ENCODE measurements at places on chromosomes 4 and X. TPM values are rescaled to one million over a fixed set of nuclear protein-coding genes. Genes with fewer than 3 reads are reported as not detected.

SUPT20HL1 gene
- 0.40 TPM for total RNA-seq

ADGRG2 gene
- total RNA-seq = 5.2 TPM

GRCh38 chr4:3280466-3280865 lies 12.4 kb upstream of the RGS12 start:
- H3K36me3 ChIP-seq = no peaks in the 10 kb centered on the region
- no peaks in the 10 kb centered on the region for H3K4me1 ChIP-seq
- no peak for DNase-seq
- no peaks in the 10 kb centered on the region for H3K27me3 ChIP-seq
- no peak overlapping the region for H3K4me3 ChIP-seq
- no peak overlapping the region for H3K27ac ChIP-seq

GRCh38 chrX:48508400-48509244 lies at the start of gene PORCN:
PORCN (plus strand) TSS chrX:48508992; CDS start chrX:48509821, 829 bp downstream.
- peak within 1 kb of the TSS; percentile 58 for H3K4me3 ChIP-seq
- no peaks in the 10 kb centered on the region for H3K36me3 ChIP-seq
- H3K27ac ChIP-seq = peak within 1 kb of the TSS; percentile 61
- H3K4me1 ChIP-seq = no peaks in the 10 kb centered on the region
- peak; percentile 70 for DNase-seq

DNA sequence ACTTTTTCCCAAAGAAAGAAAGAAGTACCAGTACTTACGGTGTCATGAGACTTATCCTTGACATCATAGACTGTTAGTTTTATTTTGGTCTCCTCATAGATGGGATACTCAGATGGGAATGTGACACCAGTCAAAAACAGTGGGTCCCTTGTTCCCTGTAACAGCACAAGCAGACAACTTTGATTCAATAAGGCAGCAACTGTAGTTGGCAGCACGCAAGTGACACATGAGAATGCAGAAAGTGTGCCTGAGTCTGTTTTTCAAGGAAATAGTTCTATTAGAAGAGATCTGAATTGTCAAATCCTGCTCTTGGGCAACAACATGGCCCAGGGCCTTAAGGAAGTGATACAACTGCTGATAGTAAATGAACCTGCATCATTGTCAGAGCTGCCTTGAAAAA lies 443.2 kb downstream of the INPP4B start:
- H3K4me1 ChIP-seq = no peaks in the 10 kb centered on the region
- DNase-seq = peak; percentile 10
- H3K27ac ChIP-seq = peak overlapping the region; percentile 22
- H3K36me3 ChIP-seq = no peaks in the 10 kb centered on the region
- no peak overlapping the region for H3K4me3 ChIP-seq

- no peaks in the 10 kb centered on the region for H3K36me3 ChIP-seq
- H3K27ac ChIP-seq = no peak overlapping the region
- H3K27me3 ChIP-seq = no peaks in the 10 kb centered on the region
- DNase-seq = no peak
Observed at GRCh38 chr4:2482693-2483092, 13.8 kb downstream of the RNF4 start.

SPANXA1 gene
- total RNA-seq = not detected

- no peaks in the 10 kb centered on the region for H3K4me1 ChIP-seq
- no peaks in the 10 kb centered on the region for H3K36me3 ChIP-seq
- no peak overlapping the region for H3K27ac ChIP-seq
- no peak for DNase-seq
- H3K4me3 ChIP-seq = no peak overlapping the region
Observed at GRCh38 chr4:171087089-171087488, 726.1 kb upstream of the GALNTL6 start.

DNA sequence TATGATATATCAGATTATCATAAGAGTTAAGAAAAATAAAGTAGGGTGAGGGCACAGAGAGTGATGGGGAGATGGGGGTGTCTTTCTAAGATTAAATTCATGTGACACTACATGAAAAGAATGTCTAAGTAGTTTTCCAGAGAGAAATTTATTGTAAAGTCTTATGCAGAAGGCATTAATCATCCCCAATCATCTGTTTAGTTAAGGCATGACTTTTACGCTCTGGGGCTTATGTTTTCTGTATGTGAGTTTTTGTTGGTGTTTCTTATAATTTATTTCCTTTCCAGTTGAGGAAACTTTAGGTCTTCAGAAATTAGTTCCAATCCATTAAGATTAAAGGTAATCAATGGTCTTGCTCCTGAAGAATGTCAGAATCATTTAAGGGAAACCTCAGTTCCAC lies 383.0 kb upstream of the GALNT7 start:
- H3K4me3 ChIP-seq = no peak overlapping the region
- no peak overlapping the region for H3K27ac ChIP-seq
- H3K36me3 ChIP-seq = no peaks in the 10 kb centered on the region
- H3K27me3 ChIP-seq = no peaks in the 10 kb centered on the region
- DNase-seq = no peak
- H3K4me1 ChIP-seq = no peaks in the 10 kb centered on the region

DNA sequence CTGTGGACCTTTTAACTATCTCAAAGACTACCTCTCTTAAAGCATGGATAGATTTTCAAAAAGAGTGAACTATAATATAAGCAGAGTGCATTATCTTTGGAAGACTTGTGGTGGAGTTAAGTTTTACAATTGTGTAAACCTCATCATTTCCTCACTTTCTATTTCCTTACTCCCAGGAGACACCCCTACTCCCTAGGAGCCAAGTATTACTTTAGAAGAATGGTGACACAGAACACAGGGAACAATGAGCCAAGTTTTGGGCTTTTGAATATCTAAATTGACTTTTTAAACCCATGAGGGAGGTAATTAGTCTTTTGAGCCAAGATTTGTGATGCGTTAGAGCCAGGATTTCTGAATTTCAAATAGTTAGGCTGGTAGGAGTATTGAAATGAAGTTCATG lies 78.9 kb upstream of the UNC5C start:
- no peaks in the 10 kb centered on the region for H3K36me3 ChIP-seq
- no peaks in the 10 kb centered on the region for H3K27me3 ChIP-seq
- H3K27ac ChIP-seq = no peak overlapping the region
- H3K4me3 ChIP-seq = no peak overlapping the region
- H3K4me1 ChIP-seq = no peaks in the 10 kb centered on the region

DNA sequence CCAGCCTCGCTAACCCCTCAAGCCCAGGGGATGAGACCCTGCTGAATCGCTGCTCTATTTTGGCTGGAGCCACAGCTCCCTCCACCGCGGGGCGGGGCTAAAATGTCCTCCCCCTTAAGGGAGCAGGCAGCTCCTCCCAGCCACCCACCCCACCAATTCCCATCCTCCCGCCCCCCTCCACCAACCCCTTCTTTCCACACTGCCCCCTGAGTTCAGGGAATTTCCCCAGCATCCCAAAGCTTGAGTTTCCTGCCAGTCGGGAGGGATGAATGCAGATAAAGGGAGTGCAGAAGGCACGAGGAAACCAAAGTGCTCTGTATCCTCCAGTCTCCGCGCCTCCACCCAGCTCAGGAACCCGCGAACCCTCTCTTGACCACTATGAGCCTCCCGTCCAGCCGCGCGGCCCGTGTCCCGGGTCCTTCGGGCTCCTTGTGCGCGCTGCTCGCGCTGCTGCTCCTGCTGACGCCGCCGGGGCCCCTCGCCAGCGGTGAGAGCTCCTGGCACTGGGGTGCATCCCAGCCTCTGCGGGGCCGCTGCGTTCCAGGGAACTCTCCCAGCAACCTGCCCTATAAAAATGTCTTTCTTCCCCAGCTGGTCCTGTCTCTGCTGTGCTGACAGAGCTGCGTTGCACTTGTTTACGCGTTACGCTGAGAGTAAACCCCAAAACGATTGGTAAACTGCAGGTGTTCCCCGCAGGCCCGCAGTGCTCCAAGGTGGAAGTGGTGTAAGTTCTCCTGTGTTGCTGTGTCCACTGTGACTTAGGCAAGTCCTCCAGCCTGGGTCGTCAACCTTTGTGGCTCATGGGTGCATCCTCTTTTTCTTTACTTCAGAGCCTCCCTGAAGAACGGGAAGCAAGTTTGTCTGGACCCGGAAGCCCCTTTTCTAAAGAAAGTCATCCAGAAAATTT lies at the start of gene CXCL6:
CXCL6 (plus strand) TSS at position 306 of the 907 bp plus-strand sequence; CDS start at position 379, 73 bp downstream.
- H3K4me3 ChIP-seq = peak within 1 kb of the TSS; percentile 20
- peak; percentile 28 for DNase-seq
- H3K4me1 ChIP-seq = no peaks in the 10 kb centered on the region
- no peaks in the 10 kb centered on the region for H3K27me3 ChIP-seq

DNA sequence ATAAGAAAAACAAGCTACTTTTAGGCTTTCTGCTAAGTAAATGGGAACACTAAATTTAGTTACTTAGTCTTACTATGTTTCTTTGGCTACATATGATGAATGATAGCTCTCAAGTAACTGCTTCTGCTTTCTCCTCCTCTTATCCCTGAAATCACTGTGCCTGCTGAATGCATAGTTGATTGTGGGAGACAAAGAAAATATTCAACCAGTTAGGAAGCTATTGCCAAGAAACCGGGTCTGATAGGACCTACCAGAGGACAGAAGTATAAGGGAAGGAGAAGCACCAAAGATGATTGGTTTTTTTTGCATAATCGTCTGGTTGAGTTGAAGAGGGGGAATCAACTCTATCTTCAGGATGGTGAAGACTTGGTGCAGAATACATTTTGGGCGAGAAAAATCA lies 28.0 kb upstream of the NDUFC1 start:
- H3K4me3 ChIP-seq = no peak overlapping the region
- no peak overlapping the region for H3K27ac ChIP-seq
- H3K4me1 ChIP-seq = no peaks in the 10 kb centered on the region
- no peaks in the 10 kb centered on the region for H3K36me3 ChIP-seq

DNA sequence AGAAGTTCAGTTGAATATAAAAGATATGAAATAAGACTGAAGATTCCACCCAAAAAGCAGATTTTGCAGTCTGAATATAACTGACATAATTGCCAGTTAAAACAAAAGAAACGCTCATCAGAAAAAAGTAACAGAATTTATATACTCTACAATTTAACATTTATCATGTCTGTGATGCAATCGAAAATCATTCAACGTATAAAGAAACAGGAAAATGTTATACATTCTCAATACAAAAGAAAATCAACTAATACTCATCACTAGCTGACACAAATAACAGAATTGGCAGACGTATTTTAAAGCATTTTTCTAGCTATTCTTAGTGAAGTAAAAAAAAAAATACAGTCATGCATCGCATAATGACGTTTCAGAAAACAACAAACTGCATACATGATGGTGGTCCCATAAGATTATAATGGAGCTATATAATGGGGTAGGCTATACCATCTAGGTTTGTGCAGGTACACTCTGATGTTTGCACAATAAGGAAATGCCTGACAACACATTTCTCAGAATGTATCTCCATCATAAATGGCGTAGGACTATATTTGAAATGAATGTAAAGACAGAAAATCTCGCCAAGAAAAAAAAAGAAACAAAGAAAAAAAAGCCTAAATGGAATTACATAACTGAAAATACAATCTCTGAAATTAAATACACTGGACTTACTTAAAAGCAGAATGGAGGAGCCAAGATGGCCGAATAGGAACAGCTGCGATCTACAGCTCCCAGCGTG lies 34.3 kb downstream of the OR13H1 start:
- no peak for DNase-seq
- H3K27ac ChIP-seq = no peak overlapping the region
- no peaks in the 10 kb centered on the region for H3K4me1 ChIP-seq
- H3K36me3 ChIP-seq = no peaks in the 10 kb centered on the region
- no peak overlapping the region for H3K4me3 ChIP-seq

ZFYVE28 gene
- total RNA-seq = 6.6 TPM

GRCh38 chr4:134126955-134127354 lies 74.6 kb downstream of the PABPC4L start:
- no peaks in the 10 kb centered on the region for H3K36me3 ChIP-seq
- H3K4me3 ChIP-seq = no peak overlapping the region
- H3K27me3 ChIP-seq = no peaks in the 10 kb centered on the region
- no peak overlapping the region for H3K27ac ChIP-seq

DNA sequence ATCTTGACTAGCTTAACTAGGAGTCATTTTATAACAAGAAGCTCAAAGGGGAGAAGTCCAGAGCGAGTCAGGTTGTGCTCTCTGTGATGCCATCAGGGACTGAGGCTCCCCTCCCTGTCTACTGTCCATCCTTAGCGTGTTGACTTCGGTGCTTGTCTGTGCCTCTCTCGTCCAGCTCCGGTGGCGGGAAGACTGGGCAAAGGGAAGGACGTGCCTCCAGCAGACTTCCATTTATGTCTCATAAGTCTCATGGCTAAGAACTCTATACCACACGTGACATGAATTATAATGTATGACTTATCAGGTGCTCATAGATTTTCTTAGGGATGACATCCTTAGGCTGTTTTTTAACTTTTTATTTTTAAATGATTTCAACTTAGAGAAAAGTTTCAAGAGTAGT lies 92.6 kb upstream of the TLR2 start:
- H3K4me1 ChIP-seq = no peaks in the 10 kb centered on the region
- H3K4me3 ChIP-seq = no peak overlapping the region
- H3K27me3 ChIP-seq = no peaks in the 10 kb centered on the region
- DNase-seq = no peak

DNA sequence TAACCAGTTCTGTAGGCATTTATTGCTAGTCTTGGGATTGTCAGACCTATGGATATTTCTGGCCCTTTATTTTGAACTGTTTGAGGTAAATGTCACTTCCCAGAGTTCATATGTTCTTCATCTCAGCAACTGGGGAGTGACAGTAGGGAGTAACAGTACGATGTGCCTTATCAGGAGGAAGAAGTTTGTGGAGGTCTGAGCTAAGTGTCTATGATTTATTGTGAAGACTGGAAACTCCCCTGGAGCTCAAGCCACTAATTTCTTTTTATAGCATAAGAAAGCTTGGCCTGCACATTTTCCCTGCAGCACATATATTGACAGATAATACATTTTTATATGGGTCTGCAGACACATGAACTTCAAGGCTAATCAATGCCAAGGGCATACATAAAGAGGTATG lies 383.8 kb downstream of the GRXCR1 start:
- H3K27ac ChIP-seq = no peak overlapping the region
- H3K4me3 ChIP-seq = no peak overlapping the region
- H3K27me3 ChIP-seq = no peaks in the 10 kb centered on the region
- no peaks in the 10 kb centered on the region for H3K4me1 ChIP-seq

DNA sequence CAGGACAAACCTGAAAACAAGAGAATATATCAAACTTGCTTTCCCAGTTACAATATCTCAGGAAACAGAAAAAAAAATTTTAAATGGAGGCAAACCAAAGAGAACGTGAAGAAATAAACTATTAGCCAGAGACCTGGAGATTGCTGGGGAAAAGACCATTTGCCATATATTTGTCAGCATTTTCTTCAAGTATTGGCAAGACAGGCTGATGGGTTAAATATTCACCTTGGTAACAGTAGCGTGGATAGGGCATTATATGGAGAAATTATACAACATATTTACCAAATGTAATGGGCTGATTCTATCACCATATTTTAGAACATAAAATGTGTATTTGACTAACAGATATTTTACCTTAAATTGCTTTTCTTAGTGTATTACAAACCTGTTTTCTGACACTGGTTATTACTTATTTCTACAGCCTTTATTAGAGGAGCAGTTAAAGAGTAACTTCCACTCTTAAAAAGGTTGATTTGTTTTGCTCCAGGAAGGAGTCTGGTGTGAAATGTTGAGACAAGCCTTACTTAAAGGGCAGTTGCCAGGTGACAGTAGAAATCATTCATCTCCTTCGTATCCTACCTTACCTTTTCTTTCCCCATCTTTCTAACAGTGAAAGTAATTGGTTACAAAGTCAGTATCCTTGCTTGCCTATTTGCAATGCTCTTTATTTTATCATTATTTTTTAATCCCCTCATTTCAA lies 575.5 kb downstream of the GBA3 start:
- no peaks in the 10 kb centered on the region for H3K27me3 ChIP-seq
- no peak for DNase-seq
- H3K4me1 ChIP-seq = no peaks in the 10 kb centered on the region
- H3K27ac ChIP-seq = no peak overlapping the region
- no peaks in the 10 kb centered on the region for H3K36me3 ChIP-seq
